ENCODE measurements at places on chromosomes 2 and 18.

GRCh38 chr2:210442457-210442856 is 34.1 kb downstream of the LANCL1 start:
- no peak for DNase-seq

DNA sequence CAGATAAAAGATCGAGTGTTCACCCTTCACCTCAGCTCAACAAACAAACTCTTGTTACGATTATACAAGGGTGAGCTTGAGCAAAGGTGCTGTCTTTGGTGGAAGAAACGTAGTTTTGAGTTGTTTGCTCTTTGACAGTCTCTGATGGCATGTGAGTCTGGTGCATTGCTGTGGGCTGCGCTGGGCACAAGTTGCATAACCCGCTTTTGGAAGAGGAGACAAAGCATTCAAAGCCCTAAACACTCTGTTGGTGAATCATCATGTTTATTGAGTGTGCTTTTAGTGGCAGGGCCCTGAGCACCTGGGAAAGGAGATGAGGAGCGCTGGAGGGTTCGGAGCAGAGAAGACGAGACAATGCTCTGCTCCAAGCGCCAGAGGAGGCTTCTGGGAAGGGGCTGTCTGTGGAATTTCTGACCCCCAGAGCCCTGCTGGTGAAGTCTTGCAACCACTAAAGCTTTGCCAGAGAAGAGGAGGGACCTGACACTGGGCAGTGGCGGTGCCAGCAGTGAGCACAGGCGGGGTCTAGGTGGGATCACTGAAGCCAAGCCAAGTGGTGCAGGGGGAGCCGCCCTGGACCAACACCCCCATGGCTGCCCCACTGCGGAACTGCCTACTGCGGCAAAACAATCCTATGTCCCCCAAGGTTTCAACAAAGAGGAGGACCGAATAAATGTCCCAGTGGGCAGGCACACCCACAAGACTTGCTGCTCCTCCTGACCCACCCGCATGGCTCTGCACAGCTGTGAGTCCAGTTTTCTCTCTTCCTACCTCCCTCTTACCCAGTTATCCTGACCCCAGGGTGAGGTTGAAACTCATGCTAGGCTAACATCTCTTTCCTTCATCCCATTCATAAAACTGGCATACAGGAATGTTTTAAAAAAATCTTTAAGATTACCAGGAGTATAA is 64.0 kb downstream of the TNFRSF11A start:
- DNase-seq = no peak

DNA sequence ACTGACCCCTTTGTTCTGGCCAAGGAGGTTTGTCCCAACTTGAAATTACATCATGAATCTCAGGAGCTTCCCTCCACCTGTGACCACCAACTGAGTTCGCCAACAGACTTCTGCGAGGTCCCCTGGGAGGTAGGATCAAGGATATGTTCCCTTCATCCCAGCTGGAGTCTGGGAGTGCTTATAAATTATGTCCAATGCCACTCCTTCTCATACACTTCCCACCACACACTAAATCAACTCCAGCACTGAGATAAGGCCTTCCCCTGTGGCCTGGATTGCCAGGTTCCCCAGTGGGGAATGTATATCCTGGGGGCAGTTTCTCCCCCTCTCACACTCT is 99.2 kb downstream of the RND3 start:
- DNase-seq = no peak

DNA sequence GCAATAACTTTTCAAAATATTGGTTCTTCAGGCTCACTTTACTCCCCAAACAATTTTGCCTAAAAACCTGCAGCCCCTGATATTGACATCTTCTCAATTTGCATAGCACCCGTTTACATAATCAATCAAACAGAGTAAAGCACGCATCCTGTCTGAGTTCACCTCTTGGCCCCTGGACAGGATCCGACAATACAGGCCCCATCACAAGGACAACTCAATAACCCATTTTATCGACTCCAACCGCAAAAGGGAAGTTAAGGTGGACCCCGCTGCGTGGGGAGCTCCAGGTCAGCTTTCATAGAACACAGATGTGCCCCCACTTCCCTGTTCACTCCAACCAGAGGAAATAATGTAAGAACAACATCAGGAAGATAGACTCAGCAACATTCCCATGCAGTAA is 44.7 kb downstream of the TTC32 start:
- no peak for DNase-seq

- no peak for DNase-seq
Observed at GRCh38 chr2:88248280-88248828, 78.2 kb downstream of the THNSL2 start.

- no peak for DNase-seq
Observed at GRCh38 chr2:74219846-74220486, 21.6 kb downstream of the MTHFD2 start.

DNA sequence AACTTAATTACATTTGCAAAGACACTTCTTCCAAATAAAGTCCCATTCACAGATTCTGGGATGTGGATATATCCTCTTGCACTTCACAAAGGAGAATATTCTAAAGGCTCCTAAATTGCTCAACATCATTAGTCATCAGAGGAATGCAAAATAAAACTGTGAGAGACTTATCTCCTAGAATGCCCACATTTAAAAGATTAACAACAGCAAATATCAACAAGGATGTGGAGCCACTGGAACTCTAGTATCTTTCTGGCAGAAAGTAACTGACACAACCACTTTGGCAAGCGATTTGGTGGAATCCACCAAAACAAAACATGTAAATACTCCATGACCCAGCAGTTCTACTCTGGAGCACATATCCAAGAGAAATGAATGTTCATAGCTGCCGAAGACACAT is 4.6 kb downstream of the NEU2 start:
- DNase-seq = no peak

- no peak for DNase-seq
Observed at GRCh38 chr2:158662421-158662820, 132.7 kb upstream of the DAPL1 start.

- no peak for DNase-seq
Observed at GRCh38 chr2:45588158-45588829, 22.8 kb downstream of the SRBD1 start.
